ENCODE measurements at places on chromosomes 3 and 15.

GRCh38 chr3:43907508-43907858 lies 216.7 kb downstream of the ABHD5 start:
- DNase-seq, result no peak

DNA sequence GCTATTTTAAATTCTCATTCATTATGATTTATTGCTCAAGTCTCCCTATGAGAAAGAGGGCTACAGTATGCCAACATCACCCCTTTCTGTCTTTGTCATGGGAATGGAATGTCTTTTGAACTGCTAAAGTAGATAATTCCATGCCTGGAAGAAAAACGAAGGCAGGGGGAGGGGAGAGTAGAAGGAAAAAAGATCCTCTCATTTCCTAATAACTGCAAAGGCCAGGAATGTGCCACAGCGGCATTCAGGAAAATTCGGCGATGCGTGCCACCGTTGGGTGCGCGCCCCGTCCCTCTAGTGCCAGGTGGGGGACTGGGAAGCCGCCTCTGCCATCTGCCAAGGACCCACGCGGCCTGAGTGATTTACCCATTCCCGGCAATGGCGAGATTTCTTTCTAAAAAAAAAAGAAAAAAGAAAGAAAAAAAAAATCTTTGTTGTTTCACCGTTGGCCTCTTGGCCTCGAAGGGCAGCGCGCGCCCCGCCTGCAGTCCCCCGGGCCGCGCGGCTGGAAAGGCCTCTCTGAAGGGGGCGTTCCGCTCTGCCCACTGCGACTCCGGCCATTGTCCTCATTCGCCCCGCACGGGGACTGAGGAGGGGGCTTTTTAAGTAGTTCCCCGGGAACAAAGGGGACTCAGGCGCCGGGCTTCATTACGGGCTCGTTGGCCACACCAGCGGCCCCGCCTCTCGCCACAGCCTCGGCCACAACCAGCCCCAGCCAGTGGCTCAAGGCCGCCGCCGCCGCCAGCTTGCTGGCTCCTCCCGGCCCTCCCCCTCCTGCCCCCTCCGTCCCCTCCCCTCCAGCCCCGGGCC lies 54.5 kb downstream of the CPN2 start:
- no peak for DNase-seq

GRCh38 chr3:42739401-42740158 lies 33.5 kb downstream of the CCDC13 start:
- DNase-seq, result no peak

DNA sequence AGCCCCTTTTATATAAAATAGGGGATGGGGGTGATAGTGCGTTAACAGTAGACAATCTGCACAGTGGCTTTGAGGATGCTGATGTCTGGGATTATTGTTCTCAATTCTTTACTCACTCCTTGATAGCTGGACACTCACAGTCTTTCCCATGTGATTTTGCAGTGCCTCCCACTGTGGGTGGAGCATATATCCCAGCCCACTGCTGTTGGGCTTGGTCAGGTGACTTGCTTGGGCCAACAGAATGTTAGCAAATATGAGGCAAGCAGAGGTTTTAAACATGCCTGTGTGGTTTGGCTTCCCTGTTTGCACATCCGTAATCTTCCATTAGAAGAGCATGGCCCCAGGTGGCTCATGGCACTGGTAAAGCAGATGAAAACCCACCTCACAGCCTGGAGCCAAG lies 46.5 kb downstream of the CPA3 start:
- DNase-seq, result no peak

- DNase-seq, result no peak
Observed at GRCh38 chr3:46995901-46996562, 16.6 kb downstream of the NBEAL2 start.
